ENCODE measurements at places on chromosomes 1 and 21.

GRCh38 chr1:178501705-178502329 lies 5.1 kb upstream of the CLEC20A start:
- no peak for DNase-seq

- DNase-seq = no peak
Measured at GRCh38 chr1:155681776-155682175, 6.8 kb downstream of the YY1AP1 start.

- no peak for DNase-seq
Measured at GRCh38 chr1:2991753-2992495, 29.3 kb upstream of the ACTRT2 start.

- DNase-seq = no peak
Measured at GRCh38 chr1:90809996-90810395, 92.9 kb upstream of the BARHL2 start.

DNA sequence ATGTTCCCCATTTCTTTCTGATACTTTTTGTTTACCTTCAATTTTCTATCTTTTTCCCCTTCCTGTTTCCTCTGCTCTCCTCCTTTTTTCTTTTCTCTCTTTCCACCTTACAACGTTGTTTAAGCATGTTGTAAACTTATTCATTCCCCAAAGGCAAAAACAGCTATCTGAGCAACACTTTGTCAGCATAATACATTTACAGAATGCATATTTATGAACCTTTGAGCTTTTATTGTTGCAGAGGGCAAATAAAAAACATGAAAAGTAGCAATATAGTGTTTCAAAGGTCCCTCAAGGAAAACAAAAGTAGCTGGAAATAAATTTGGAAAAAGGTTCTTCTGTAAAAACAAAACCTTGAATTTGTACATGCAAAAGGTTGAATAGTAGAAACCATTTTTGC lies 169.5 kb downstream of the ATP6V1G3 start:
- DNase-seq = no peak

- no peak for DNase-seq
Measured at GRCh38 chr1:225448146-225448805, 20.4 kb upstream of the LBR start.

DNA sequence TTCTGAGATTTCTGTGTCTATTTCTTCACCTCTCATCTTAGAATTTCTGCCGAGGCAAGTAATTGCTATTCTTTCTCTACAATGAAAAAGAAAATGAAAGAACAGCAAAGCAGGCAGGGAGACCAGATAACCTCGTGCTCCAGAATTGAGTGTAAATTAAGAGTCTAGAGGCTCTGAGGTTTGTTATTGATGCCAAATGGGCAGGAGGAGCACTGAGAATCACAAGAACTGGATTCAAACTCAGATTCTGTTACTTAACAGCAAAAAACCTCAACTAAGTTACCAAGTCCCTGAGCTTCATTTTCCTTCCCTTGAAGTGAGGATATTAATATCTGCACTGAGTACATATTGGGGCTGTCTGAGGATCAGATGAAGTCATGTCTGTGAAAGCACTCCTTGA lies 5.5 kb upstream of the DDR2 start:
- no peak for DNase-seq

DNA sequence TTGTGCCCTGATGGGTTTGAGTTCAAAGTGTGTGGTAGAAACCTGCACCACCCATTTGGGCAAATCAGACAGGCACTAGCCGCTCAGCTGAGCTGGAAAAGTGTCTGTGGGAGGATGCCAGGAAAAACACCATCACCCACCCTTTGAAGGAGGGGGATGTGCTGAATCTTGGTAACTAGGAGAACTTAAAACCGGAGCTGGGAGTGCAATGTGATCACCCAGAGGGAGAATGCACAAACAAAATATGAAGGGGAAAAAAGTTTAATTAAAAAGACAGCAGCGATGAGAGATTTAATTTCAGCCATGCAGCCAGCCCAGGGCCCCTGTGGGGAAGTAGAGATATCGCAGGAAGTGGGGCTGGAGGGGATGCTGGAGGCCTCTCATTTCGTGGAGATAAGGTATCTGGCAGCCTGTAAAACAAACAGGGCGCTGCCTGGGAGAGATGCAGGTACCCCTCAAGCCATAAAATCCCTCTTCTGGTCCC lies 86.8 kb upstream of the BCAR3 start:
- no peak for DNase-seq

- DNase-seq = no peak
Measured at GRCh38 chr1:192767798-192768197, 41.0 kb upstream of the RGS2 start.

- no peak for DNase-seq
Measured at GRCh38 chr1:113991467-113991997, 12.3 kb downstream of the OLFML3 start.

DNA sequence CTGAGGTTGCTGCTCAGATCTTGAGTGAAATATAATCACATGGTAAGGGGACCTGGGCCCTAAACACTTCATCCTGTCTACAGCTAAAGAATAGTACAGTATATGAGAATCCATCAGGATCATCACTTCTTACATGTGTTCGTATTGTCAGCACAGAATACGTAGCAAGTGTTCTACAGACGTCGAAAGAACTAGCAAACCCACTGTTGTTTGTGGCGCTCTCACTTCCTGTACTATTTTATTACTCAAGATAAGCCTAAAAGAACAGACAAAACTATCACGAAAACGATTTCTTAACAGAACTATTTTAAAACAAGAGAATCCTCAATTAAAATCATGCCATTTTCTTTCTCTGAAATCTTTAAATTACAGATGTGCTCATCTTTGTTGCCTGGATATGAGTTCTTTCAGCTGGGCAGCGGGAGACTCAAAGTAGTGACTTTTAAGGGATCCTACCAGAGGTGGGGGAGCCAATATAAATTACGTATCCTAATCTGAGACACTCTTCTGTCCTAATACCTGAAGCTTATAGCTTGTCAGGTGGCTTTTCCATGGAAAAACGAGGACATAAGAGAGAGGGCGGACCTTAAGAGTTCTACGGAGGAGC lies 724 bp downstream of the ST7L start:
- no peak for DNase-seq

DNA sequence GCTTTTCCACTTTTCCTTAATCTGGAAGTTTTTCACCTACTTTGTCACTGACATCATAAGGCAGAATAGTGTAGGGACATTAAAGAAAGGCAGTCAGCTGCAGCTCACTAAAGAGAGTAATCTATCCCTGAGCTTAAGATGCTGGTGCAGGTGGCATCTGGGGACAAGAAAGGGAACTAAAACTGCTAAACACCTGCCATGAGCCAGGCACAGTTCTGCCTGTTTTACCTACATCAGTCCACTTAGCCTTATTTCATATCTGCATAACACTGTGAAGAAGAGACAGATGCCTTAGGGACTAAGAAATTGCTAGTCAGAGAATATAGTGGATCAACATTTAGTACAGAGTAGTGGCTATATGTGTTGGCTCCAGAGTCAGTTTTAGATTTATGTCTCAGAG lies 88.1 kb downstream of the GPATCH2 start:
- no peak for DNase-seq

DNA sequence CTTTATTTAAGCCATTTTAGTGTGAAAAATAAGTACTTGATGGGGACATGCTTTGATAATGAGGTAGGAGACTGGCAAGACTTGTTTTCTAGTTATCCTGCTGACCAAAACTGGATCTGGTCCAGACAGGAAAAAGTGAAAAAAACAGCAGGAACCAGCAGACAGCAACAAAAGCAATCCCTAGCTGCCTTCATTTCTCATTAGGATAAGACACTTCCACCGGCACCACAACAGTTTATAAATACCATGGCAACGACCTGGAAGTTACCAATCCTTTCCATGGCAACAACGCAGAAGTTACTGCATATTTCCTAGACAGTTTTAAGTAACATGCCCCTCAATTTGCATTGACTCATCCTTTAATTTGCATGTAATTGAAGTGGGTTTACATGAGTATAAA lies 993.8 kb upstream of the NCAM2 start:
- DNase-seq = no peak

- no peak for DNase-seq
Measured at GRCh38 chr1:61427510-61427909, 297.4 kb downstream of the TM2D1 start.

GRCh38 chr21:25999921-26000582 lies 170.5 kb downstream of the APP start:
- DNase-seq = no peak

DNA sequence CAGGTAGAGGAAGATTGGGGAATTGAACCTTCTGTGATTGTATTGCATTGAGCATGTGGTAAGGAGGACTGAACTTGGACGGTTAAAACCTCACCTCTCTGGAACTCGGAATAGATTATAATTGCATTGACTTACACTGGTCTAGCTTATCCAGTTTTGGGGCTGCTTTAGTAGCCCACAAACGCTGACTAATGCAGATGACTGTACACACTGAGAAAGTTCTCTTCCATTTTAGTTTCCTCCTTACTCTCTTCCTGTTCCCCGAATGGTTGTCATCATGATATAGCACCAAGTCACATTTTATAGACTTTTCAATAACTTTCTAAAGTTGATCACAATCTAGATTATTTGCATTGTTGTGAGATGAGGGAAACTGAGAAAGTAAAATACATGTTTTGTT lies 78.2 kb downstream of the NFIA start:
- no peak for DNase-seq

DNA sequence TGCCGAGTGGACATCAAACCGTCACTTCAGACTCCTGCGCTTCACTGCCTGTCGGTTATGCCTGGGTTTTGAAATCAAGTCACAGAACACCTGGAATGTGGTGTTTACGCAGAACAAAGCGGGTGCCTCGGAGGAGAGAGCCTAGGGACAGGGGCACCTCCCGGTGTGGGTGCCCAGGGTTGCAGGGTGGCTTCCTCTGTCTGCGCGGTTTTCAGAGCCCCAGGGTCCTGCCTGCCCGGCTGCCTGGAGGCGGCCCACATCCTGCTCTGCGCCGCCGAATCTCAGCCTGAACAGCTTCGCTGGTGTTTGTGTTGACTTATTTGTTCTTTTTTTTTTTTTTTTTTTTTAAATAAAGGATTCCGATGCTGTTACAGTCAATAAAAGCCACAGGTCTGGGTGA lies 113.5 kb upstream of the COL6A1 start:
- no peak for DNase-seq

DNA sequence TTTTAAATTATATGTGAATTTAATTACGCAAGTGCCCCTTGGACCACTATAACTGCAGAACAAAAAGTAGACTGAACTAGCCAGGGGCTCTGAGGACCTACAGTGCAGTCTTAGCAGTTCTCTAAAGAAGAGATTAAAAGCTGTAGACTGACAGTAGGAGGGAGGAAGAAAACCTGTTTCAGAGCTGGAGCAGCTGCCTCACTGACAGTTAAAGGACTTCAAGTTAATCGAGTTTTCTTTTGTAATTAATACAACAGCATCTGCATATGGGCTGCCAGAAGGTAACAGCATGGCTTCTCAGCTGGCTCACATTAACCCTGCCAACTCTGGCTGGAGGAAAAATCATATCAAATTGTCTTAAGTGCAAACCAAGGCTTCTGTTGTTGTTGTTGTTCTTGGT lies 19.9 kb downstream of the DSTYK start:
- DNase-seq = no peak

GRCh38 chr1:46969014-46969619 lies 27.8 kb upstream of the CYP4A11 start:
- no peak for DNase-seq

GRCh38 chr21:45772180-45772579 lies 128.7 kb downstream of the PCBP3 start:
- no peak for DNase-seq

All from T-helper 17 cell (primary cell).